ENCODE measurements at places on chromosomes 13 and 19.

- DNase-seq = no peak
Observed at GRCh38 chr13:44160591-44161191, 212.9 kb upstream of the SERP2 start.

GRCh38 chr19:41321600-41322270 lies 11.8 kb downstream of the CCDC97 start:
- no peak for DNase-seq

- no peak for DNase-seq
Observed at GRCh38 chr19:49492573-49493405, 3.4 kb upstream of the RPS11 start.

GRCh38 chr19:17716309-17716929 lies 2.9 kb upstream of the MAP1S start:
- DNase-seq = no peak

DNA sequence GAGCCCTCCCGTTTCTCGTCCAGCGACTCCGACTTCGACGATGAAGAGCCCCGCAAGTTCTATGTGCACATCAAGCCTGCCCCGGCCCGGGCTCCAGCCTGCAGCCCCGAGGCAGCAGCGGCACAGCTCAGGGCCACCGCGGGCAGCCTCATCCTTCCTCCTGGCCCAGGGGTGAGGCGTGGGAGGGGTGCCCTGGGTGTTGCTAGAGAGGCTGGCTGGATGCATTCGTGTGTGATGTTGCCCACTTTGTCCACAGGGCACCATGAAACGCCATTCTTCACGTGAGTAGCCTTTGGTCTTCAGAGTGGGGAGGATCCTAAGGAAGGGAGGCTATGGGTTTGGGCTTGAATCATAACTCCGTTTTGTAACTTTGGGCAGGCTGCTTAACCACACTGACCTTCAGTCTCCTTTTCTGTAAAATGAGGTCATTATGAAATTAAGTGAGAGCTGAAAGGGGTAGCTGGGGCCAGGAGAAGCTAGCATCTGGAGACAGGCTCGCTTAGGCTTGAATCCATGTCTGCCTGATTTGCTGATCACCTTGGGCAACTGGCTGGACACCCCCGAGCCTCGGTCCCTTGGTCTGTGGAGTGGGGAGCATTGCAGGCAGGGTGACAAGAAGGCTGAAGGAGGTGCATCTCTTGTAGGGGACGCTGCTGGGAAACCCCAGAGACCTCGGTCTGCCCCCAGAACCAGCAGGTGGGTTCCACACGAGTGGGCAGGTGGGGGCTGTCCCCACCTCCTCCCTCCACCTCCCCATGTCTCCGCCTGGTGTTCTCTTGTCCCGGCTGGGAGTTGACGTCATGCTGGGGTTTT lies 18.7 kb upstream of the B3GNT3 start:
- no peak for DNase-seq

DNA sequence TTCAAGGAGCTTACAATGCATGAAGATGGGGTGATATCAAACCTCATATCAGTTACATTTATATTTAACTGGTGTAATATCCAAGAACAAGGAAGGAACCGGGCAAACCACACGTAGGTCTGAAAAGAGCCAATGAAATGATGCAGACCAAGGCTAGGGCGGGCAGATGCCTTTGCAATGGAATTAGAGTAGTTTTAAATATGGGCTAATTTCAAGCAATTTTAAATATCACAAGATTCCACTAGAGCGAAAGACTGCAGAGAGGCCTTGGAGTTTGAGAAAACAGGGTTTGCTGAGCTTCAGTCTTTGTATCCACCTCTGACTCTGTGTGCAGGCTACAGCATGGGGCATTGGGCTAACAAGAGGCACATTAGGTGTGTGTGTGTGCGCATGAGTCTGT lies 53.9 kb upstream of the ZNF536 start:
- DNase-seq = no peak

DNA sequence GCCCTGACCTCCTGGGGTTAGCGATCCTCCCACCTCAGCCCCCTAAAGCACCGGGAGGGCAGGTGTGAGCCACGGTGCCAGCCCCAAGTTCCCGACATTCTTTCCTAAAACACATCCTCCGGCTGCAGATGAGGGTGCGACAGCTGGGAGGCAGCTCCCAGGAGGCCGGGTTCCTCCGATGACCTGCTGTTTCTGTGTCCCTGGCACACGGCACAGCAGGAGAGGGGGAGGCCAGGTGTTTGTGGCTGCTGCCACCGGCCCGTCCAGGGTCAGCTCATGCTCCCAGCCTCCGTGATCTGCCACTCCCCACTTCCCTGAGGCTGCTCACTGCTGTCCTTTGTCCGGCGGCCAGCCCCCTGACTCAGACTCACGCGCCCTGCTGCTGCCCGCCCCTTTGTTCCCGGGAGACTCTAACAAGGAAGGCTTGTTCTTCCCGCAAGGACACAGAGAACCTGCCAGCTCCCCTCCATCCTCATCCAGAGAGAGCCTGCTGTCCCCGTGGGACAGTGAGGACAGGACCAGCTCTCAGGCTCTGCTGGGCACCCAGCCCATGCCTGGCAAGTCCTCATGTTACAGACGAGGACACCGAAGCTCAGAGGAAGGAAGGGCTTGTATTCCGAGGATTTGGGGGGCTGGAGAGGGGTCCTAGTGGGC lies 10.6 kb upstream of the MADCAM1 start:
- no peak for DNase-seq

- DNase-seq = no peak
Observed at GRCh38 chr19:7987114-7987768, 18.2 kb downstream of the ELAVL1 start.

DNA sequence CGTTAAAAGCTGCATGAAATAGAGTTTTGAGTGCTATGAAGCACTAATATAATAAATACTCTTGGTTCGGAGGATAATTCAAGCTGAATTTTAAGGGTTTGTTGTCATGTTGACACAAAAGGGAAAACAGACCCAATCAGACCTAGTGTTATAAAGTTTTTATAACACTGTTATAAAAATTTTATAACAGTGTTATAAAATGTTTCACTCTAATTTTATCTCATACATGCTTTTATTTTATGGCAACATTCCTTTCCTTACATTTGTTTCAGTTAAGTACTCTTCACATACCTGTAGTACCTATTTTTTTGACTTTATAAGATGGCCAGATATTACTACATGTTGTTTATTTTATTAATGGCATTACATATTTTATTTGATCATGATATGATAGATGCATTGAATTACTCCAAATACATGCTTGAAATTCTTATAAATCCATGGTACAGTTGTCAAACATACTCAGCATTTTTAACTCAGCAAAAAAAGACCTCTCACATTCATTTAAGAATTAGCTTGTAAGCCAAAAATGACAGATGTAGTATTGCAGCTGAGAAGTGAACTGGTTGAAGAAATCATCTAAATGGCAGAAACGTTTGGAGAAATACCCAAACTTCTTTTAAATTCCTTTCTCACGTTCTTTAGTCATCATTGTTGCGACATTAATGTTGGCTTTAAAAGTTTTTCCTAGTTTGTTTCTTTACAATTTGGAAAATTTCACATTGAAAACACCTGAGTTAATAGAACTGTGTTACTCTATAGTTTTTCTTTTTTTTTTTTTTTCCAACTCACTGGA lies 104.5 kb downstream of the PIBF1 start:
- DNase-seq = no peak

GRCh38 chr19:55958356-55958755 lies 10.7 kb downstream of the NLRP8 start:
- DNase-seq = no peak

Data from stimulated activated CD4-positive, alpha-beta T cell treated with anti-CD3 and anti-CD28 coated beads, Interleukin-15, amount 100 ng/mL, for 1 hour (primary cell).